ENCODE measurements at places on chromosomes 13 and 19.

GRCh38 chr19:42111384-42111783 lies 20.9 kb downstream of the POU2F2 start:
- no peak for DNase-seq

- DNase-seq: no peak
Measured at GRCh38 chr13:109436841-109437240, 349.5 kb downstream of the IRS2 start.

DNA sequence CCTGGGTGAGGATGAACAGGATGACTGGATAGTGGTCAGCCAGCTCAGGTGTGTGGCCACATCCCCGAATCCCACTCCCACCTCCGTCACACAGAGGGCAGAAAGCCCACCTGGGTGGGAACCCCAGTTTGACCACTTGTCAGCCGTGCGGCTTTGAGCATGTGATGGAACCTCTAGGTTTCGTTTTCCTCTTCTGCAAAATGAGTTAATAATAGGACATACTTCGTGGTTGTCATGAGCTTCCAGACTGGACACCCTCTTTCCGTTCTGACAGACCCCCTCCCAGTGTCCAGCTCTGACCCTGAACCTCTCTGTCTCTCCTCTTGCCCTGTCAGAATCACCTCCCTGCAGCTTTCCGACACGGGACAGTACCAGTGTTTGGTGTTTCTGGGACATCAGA lies 1.8 kb downstream of the AXL start:
- DNase-seq: no peak

GRCh38 chr19:48989701-48990291 lies 3.3 kb downstream of the GYS1 start:
- DNase-seq: no peak

GRCh38 chr19:35144600-35145436 lies 1.8 kb downstream of the FXYD7 start:
- no peak for DNase-seq

DNA sequence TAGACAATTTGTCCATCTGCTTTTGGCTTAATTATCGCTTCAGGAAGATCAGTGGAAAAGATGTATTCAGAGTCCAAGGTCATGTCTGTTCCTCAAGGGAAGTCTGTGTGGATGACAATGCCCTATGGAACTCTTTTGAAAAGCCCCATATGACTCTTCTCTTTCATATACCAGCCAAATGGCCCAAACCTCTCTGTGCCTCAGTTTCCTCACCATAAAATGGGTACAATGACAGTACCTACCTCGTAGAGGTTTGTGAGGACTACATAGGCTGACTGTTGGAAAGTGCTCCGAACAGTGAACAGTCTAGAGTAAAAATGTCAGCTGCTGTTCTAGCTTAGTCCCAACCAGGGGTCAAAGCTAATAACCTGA lies 104.6 kb downstream of the COL4A2 start:
- DNase-seq: no peak

DNA sequence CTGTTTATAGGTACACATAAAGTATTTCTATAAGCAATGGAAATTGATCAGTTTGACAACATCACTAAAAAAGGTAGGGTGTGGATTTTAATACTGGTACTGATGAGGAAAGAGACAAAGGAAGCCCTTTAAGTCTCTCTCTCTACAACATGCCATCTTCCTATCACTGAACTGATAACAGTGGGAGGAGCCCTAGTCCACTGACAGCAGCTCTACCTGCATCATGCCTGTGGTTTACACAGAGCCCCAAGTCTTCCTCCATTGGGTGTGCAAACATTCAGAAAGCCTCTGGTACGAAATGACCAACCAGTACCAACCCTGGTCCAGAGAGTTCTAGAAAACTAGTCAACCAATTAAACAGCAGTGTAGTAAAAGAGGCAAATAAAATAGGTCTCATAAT lies 53.4 kb downstream of the KLF12 start:
- DNase-seq: no peak

DNA sequence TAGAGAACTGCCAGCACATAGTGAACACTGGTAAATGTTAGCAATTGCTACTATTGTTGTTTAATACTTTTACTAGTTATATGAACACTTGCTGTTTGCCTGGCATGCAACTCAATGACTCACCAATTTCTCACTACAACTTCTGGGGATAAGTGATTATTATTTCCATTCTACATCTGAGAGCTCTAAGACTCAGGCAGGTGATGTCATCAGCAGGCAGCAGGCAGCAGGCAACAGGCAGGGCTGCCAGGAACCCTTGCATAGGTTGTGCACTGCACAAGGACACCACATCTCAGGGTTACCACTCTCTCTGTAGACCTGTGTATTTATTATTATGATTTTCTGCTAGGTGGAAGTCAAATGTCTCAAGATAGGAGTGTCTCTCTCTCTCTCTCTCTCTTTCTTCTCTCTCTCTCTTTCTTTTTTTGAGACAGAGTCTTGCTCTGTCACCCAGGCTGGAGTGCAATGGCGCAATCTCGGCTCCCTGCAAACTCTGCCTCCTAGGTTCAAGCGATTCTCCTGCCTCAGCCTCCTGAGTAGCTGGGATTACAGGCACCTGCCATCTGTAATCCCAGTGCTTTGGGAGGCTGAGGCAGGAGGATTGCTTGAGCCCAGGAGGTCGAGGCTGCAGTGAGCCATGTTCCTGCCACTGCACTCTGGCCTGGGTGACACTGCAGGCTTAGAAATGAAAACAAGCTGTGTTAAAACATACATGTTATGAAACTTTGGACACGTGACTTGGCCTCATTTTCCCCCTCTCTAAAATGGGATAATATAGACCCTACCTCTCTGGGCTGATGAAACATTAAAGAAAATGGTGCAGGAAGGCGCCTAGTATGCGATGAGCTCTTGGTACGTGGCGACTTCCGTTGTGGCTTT lies 22.7 kb downstream of the HPN start:
- DNase-seq: peak; percentile 34

GRCh38 chr13:114109641-114110041 lies 22.8 kb downstream of the RASA3 start:
- DNase-seq: no peak

Measured in HTR-8/SVneo (cell line).